Choroid plexus epithelial cell (primary cell): ENCODE measurements at places on chromosomes 3 and 15.

DNA sequence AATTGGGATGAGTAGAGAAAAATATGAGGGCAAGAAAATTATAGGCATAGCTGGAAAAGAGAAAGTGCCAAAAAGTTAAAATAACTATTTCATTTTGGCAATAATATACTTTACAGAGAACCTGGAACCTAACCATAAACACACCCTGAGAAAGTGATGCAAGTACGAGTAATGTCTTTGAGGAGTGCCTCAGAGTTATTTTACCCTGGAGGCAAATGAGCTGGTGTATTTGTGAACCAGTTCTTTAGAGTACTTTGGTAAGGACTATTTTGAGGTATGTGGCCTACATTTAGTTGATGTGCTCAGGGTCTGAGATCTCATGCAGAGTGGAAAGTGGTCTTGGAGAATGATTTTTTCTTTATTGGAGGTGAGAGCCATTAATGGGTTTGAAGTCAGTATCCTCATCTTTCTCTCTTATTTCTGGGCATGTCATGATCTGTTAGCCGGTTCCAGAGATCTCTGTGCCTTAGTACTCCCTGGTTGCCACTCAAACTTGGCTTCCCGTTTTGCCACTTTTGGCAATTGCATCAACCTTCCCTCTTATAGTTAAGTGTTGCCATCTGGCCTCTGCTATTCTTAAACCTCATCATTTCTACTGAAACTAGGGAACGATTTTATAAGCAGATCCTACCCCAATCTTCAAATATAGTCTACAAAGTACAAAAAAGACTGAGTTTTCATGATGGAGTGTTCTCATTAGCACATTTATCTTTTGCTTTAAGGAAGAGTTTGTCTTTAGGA lies 145.7 kb downstream of the EPHA6 start:
- DNase-seq, result no peak

DNA sequence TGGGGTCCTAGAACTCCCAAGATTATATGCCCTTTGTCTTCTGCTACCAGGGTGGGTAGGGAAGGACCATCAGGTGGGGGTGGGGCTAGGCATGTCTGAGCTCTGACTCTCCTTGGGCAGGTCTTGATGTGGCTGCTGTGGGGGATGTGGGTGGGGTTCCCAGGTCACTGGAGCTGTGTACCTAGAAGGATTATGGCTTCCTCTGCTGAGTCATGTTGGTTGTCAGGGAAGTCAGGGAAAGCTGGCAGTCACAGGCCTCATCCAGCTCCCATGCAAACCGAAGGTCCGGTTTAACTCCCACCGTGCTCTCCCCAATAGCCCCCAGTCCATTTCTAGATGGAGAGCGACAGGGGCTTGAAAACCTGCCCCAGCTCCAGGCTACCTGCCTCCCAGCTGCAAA lies 35.2 kb downstream of the EID1 start:
- DNase-seq, result no peak

GRCh38 chr3:62727536-62727935 lies 147.7 kb downstream of the CADPS start:
- peak; percentile 2 for DNase-seq

- no peak for DNase-seq
Measured at GRCh38 chr3:197014942-197015575, 14.6 kb downstream of the MELTF start.

DNA sequence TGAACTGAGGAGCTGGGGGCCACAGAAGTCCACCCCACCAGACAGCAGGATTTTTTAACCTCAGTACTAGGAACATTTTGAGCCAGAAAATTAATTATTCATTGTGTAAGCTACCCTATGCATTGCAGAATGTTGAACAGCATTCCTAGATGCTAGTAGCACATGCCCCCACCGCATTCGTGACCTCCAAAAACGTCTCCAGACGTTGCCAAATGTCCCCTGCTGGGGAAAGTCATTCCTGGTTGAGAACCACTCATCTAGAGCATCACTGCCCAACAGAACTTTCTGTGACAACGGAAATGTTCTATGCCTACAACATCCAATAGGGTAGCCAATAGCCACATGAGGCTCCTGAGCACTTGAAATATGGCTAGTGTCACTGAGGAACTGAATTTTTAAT lies 333.5 kb downstream of the FOXP1 start:
- peak; percentile 90 for DNase-seq

DNA sequence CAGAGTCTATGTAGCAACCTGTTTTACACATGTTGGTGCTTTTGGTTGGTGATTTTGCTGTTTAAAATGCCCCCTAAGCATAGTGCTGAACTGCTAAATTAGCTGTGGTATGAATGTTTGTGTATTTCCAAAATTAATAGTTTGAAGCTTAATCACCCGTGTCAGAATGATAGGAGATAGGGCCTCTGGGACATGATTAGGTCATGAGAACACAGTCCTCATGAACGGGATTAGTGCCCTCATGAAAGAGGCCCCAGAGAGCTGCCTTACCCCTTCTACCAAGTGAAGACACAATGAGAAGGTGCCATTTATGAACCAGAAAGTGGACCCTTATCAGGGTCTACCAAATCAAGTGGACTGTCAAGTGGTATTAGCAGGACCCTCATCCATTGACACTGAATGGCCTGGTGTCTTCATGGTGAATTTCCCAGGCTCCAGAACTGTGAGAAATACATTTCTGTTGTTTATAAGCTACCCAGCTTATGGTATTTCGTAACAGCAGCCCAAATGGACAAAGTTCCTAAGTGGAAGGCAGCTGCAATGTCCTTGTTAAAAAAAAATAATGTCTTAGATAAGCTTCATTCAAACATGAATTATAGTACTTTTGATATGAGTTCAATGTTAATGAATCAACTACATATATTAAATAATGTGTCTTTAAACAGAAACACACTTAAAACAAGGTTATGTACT lies 37.7 kb upstream of the FRMD4B start:
- no peak for DNase-seq

GRCh38 chr3:119636249-119636648 lies 24.1 kb downstream of the POPDC2 start:
- DNase-seq, result peak; percentile 62

DNA sequence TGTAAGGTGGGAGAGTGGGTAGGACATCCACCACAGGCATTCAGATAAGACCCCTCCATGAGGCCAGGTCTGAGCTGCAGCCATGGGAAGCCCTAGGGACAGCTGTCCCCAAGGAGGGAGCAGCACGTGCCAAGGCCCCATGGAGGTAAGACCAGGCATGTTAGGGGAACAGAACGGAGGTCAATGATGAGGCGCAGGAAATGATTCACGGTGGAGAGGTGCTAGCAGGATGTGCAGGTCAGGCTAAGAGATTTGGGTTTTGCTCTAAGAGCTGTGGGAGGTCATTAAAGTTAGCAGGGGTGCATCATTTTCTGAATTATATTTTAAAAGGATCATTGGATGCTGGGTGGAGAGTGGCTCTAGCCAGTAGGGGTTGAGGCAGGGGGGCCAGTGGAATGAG lies 66.4 kb upstream of the SNRPA1 start:
- DNase-seq, result no peak

DNA sequence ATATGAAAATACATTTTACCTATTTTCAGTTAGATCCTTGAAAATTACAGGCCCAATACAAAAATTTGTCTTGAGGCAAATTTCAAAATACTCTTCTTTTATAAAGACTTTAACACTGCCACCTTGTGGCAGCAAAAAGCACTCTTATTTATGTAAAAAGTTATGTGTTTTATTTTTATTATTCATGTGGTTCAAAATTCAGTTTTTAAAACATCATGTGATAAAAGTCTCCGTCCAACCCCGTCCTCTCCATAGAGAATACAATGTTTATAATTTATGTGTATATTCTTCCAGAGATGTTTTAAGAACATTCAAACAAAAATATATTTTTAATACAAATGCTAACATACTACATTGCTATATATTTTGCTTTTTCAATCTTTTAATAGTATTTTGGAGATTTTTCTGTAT lies 36.9 kb upstream of the TRIM59 start:
- peak; percentile 79 for DNase-seq

- no peak for DNase-seq
Measured at GRCh38 chr3:143617050-143617449, 231.2 kb downstream of the SLC9A9 start.

- DNase-seq, result no peak
Measured at GRCh38 chr3:176313426-176313825, 883.9 kb downstream of the TBL1XR1 start.

GRCh38 chr3:143348486-143349327 lies 229.1 kb downstream of the CHST2 start:
- DNase-seq, result no peak

DNA sequence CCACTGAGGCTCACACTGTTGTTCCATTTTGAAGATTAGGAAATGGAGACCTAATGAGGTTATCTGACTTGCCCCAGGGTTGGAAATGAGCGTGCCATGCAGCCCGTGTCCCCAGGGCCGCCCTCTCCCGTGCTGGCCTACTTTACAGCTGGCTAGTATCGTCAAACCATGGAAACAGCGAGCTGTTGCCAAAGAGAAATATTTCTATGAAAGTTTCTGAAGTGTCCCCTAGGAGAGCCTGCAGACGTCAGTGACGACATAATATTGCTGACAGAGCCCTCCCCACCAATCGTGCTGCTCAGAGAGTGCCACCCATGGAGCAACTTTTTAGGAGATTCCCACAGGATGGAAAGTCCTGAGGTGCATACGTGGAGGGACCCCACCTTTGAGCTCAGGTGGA lies 11.2 kb upstream of the FAM174B start:
- no peak for DNase-seq

GRCh38 chr15:62125773-62126172 lies 39.3 kb downstream of the C2CD4B start:
- DNase-seq, result peak; percentile 81

DNA sequence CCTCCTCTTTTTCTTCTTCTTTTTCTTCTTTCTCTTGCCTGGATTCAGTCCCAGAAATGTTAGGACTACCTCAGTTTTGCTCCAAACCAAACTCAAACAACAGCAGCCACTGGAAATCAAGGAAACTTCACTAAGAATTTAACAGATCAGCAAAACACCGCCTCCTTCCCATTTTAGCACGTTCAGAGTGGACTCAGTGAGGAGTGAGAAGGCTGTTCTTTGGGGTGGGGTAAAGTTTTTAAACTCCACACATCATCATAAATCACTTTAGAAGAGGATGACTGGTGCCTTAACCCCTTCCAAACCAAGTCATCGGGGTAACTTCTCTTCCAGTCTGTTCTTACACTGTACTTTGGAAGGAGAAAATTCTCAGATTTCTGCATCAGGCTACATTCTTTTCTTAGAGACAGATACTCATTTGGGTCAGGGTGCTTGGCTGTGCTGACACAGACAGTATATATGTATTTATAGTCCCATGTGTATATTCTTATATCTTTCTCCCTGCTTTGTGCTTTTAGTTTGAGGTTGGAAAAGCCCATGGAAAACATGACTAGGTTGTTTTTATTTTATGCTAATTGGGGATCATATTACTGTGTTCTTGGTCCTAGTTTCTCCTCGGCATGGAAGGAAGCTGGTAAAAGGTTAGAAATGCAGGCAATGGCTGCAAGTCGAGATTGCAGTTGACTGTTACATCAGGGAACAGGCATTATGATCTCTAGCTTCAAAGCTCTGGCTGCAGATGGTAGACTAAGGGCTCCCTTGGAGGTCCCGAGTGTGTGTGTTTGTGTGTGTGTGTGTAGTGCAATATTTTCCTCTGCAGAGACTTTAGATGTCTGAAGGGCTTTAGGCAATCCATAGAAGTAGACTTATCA lies at the start of gene CCDC80:
Gene CCDC80, minus strand, starts transcription at position 214 of the 872 bp plus-strand sequence. CDS start 1,238 bp downstream, outside the sequence.
- DNase-seq, result peak; percentile 98

GRCh38 chr15:99393641-99394040 lies 142.4 kb downstream of the LRRC28 start:
- DNase-seq, result no peak

- no peak for DNase-seq
Measured at GRCh38 chr3:120625159-120625586, 29.0 kb downstream of the NDUFB4 start.

DNA sequence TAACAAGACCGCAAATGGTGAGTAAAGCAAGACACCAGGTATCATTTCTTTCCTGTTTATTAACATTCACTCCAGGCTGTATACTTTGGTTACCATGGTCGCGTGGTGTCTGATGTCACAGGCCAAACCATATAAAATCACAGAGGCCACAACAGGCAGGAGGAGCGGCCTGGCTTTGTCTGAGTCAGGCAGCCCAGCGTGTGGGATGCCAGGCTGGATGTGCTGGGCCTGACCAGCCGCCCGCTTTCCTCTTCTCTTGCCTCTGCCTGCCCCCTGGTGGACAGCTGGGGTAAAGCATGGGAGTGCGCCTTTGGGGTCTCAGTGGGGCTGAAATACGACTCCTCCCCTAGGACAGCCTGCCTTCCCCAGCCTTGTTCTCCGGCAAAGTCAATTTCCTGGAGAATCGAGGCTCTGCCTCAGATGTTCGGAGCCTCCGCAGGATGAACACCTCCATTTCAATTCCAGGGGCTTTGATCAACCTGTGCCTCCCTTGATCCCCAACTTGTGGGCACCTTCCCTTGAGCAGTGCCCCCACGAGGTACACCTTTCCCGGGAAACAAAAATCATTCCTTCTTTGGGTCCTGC lies 78.2 kb downstream of the CCNL1 start:
- peak; percentile 95 for DNase-seq

GRCh38 chr3:111727843-111728565 lies 131.1 kb upstream of the PHLDB2 start:
- DNase-seq, result no peak

DNA sequence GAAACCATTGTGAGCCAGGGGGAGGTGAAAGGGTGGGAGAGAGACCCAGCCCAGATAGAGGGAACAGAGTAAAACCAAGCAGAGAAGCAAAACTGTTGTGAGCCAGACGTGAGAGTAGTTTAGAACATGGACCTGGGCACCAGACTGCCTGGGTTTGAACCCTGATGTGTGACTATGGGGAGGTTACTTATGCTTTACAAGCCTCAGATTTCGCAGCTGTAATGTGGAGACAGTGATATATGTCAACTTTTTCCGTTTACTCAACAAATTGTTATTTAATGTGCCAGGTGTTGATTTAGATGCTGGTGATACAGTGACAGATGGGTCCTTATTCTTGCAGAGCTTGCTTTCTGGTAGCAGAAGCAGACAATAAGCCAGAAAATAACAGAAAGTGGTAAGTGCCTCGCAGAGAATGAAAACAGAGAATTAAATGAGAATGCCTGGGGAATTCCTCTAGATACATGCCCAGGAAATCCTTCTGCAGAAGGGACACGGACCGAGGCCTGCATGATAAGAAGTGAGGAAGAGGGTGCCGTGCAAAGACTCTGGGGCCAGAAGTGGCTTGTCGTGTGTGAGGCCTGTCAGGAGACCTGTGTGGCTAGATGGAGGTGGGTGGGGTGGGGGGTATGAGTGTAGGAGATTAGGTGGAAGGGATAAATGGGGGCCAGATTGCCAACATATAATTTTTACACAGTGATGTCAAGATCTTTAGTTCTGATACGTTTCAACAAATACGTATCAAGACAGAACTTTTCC lies 15.0 kb downstream of the KAT2B start:
- no peak for DNase-seq

DNA sequence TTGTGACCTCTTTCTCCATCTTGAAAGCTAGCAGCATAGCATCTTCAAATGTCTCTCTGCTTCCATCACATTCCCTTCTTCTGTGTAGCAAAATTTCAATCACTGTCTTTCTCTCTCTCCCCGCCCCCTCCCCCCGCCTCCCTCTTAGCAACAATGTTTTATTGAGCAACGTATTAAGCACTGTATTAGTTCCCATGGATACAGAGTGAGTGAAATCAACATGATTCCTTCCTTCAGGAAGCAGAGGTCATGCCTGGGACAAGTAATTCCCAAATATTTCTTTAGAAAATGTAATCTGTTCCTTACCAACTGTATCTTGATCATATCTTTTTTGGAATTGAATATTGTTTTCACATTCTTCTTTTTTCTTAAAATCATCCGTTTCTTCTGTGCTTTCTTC lies 373.7 kb upstream of the NECTIN3 start:
- peak; percentile 42 for DNase-seq

GRCh38 chr3:27094721-27095120 lies 274.5 kb downstream of the NEK10 start:
- DNase-seq, result no peak

GRCh38 chr15:68057758-68058157 lies 3.6 kb downstream of the PIAS1 start:
- no peak for DNase-seq
